ENCODE measurements at places on chromosomes 3 and 15.
A peak's percentile ranks its signal among the peaks of the same experiment; 100 is the strongest.

DNA sequence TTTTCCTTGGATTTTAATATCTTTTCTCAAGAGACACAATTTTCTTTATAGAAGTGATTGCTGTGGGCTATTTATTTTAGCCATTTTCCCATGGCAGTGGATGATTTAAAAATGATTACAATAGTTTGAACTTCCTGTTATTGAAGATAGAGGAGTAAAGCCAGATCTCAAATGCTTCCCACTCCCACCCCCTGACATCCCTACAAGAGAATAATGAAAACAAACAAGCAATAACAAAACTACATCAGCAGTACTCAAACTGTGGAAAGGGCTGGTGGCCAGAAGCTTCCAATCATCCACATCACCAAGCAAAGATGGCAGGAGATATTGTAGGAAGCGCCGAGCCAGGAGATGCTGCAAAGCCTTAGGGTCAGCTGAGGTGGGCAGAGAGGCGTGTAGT, 831.1 kb upstream of the NR2F2 start:
- peak; percentile 42 for DNase-seq

GRCh38 chr3:12593473-12593872, 36.6 kb downstream of the MKRN2 start:
- DNase-seq = no peak

GRCh38 chr3:126419886-126420786, 25.4 kb downstream of the CFAP100 start:
- DNase-seq = no peak

GRCh38 chr3:74531491-74531890, 83.0 kb downstream of the CNTN3 start:
- no peak for DNase-seq

DNA sequence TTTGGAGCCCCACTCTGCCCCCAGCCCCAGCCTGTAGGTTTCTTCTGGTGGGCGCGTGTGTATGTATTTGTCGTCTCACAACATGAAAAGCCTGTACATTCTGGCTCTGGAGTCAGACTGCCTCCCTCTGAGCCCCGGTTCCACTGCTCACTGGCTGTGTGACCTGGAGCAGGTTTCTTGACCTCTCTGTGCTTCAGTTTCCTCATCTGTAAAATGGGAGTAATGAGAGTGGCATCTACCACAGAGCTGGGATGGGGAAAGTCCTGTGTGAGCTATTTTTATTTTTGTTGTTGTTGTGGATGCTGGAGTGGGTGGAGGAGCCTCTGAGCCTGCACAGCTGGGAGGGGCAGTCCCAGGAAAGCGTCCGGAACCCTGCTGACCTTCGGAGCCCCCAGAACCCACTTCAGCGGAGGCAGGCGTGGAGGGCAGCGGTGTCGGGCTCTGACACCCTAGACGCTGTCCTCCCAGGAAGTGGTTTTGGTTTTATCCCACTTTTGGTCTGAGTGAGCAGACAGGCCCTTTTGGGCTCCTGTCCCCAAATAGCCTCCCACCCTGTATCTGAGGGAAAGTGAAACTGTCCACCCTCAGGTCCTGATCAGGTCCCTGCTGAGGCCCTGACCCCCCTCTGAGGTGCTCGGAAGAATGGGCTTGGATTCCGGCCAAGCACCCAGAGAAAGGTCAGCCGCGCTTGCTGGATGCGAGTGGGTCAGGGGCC, 103.5 kb downstream of the CHSY1 start:
- DNase-seq = peak; percentile 63

DNA sequence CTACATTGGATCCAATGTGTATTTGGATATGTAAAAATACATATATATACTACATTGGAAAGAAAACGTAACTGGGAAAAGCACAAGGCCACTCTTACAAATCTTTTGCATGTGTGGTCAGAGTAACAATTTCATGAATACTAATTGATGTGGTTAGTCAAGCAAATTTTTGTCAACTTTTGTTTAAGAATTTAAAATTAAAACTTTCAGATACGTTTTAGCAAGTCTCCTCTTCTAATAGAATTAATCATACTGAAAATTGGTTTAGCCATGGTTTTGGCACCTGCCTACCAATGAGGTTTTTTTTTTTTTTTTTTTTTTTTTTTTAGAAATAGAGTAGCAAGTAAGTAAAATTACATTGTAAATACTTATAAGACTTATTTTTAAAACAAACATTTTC, 153.0 kb upstream of the CGNL1 start:
- no peak for DNase-seq

- no peak for DNase-seq
These were observed 21.8 kb upstream of the PTX3 start for GRCh38 chr3:157414861-157415260.

GRCh38 chr3:157074490-157074889, 85.5 kb downstream of the CCNL1 start:
- DNase-seq = no peak

DNA sequence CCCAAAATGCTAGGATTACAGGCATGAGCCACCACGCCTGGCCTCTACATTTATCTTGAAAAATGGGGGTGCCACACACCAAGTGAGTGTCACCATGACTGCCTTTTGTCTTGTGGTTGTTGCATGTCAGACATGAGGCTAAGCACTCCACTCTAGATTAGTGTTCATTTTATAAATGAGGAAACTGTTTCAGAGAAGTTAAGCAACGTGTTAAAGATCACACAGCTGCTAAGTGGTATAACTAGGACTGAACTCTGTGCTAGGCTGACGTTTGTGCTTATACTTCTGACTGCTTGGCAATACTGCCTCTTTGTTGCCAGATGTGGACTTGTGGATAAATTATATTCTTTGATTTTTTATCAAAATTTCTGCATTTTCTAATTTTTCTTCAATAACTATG, 50.8 kb upstream of the SMAD6 start:
- DNase-seq = no peak
